Activated CD4-positive, alpha-beta T cell treated with anti-CD3 and anti-CD28 coated beads, Interleukin-2, amount 50 U/mL, for 1 hour (primary cell): ENCODE measurements at places on chromosomes 11 and 22.

DNA sequence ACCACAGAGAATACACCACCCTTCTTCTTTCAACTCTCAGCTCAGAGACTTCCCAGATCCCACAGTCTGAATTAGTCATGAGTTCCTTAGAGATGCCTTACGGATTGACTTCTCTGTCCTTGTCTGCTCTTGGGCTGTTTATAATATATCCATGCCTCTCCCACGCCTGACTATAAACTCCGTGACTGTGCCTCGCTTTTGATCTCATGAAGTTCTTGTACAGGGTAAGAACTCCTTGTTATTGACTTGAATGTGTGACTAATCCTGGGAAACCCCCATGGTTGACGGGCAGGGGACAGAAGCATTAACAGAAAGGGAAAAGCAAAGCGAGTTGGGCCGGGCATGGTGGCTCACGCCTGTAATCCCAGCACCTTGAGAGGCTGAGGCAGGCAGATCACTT is 62.4 kb upstream of the POU2AF1 start:
- DNase-seq, result no peak

- DNase-seq, result no peak
These were observed 6.7 kb upstream of the NAV2 start for GRCh38 chr11:19705936-19706335.

DNA sequence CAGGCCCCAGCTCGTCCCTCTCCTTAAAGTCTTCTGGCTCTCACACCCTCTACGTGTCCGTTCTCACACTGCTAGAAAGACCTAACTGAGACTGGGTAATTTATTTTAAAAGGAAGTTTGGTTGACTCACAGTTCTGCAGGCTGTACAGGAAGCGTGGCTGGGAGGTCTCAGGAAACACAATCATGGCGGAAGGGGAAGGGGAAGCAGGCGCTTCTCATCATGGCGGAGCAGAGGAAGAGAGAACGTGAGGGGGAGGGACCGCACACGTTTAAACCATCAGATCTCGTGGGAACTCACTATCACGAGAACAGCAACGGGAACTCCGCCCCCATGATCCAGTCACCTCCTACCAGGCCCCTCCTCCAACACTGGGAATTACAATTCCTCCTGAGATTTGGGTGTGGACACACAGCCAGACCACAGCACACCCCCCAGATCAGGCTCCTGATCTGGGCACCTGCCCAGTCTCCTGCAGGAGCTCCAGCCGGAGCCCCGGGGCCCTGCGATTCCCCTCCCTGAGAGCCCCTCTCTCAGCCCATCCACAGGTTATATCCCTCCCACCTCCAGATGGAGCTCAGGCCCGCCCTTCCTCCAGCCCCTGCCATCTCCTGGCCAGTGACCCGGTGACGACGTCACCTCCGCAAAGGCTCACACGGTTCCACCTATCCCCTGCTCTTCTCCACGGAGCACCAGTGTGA is 170.2 kb downstream of the BRD1 start:
- DNase-seq, result peak; percentile 58

DNA sequence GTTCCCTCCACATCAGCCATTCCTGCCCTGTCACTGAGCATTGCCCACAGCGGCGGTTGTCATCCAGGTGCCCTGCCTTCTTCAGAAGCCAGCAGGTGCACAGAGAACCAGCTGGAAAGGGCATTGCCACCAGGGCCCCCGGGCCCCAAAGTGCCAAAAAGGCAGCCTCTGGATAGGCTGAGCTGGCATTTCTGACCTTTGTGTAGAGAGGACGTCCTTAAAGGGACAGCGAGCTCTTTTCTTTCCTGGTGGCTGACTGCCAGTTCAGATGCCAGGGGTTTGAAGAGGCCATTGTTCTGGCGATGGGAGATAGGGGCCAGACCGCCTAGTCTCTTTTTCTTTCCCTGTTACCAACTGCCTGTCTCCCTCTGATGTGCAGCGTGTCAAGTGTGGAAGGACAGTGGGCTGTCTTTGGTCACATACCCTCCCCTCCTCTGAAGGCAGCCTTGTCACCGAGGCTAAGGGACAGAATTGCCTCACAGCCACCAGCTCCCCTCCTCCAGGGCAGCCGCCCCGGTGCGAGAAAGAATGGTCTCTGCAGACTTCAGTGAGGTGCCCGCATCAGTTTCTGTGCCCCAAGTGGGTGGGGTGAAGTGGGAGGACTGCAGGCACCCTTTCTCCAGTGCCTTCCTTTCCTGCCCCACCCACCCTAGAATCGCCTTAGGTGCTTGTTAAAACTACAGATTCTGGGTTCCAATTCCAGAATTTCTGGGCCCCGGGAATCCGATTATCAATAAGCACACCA is 109.6 kb downstream of the SCN3B start:
- DNase-seq, result no peak

- DNase-seq, result no peak
These were observed 5.2 kb downstream of the CAPN5 start for GRCh38 chr11:77071671-77072605.

DNA sequence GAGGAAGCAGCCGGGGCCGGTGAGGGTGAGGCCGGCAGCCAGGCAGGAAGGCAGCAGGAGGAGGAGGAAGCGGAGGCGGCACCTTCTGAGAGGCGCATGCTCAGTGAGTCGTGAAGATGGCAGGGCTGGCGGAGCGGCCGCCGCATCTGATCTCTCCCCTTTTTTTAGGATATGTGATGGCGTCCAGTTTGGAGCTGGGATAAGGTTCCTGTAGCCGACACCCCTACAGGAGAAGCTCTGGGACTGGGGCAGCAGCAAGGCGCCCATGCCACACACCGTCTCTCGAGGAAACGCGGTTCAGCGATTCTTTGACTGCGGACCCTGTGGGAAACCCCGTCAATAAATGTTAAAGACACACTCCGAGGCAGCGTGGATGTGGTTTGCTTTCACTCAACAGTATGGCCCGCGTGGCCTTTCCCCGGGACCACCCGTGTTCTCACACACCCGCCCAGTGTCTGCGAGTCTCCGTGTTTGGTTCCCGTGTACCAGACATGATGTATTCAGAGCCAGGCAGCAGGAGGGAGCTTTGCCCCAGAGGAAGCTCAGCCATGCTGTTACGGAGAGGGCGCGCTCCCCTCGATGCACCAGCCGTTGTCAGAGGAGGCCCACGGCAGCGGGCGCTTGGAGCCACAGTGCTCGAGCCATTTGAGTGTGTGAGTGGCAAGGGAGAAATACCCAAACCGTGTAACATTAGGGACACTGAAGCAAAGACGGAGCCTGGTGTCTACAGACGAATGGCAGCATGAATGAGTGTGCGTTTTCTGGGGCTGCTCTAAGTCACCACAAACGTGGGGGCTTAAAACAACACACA is 27.7 kb upstream of the PARVB start:
- DNase-seq, result peak; percentile 57

- DNase-seq, result no peak
These were observed 10.9 kb upstream of the NEAT1 start for GRCh38 chr11:65411681-65412070.

- DNase-seq, result no peak
These were observed 1.0 kb downstream of the RASSF10 start for GRCh38 chr11:13009921-13010748.

DNA sequence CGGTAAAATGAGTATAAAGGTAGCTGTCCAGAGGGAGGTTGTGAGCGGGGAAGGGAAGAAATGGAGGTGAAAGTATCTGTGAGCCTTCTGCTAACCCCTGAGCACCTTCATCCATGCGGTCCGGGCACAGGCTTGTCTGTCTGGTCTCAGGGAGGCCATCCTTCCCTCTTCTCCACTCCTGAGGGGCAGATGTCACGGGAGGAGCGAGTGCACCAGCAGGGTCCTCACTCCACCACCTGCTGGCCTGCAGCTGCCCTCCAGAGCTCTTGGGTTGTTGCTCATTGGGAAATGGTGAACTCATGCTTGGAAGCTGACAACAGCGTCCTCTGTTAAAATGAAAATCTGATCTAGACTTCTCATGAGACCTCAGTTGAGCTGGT is 33.8 kb upstream of the WNT11 start:
- no peak for DNase-seq

DNA sequence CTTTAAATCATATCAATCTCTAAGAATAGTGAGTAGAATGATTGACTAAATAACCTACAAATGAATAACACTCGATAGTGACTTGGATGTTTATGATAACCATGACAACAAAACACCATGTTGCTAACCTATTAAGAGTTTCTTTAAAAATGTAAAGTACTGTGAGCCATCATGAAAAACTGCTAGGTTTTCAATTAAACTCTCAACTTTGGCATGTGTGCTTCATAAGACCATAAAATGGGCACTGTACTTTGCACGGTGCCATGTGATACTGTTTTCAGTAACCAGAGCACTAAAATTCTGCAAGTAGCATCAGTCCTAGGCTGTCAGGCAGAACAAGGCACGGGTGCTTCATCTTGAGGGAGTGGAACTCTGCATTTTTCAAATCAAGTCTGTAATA is 96.2 kb upstream of the TRIM77 start:
- DNase-seq, result no peak

- DNase-seq, result no peak
These were observed 1.3 kb downstream of the LRRC51 start for GRCh38 chr11:72081821-72082453.
